ENCODE measurements at places on chromosomes 5 and 9. TPM values are rescaled to one million over a fixed set of nuclear protein-coding genes. Genes with fewer than 3 reads are reported as not detected.
A peak's percentile ranks its signal among the peaks of the same experiment; 100 is the strongest.

Gene RNF224
- not detected for total RNA-seq

DNA sequence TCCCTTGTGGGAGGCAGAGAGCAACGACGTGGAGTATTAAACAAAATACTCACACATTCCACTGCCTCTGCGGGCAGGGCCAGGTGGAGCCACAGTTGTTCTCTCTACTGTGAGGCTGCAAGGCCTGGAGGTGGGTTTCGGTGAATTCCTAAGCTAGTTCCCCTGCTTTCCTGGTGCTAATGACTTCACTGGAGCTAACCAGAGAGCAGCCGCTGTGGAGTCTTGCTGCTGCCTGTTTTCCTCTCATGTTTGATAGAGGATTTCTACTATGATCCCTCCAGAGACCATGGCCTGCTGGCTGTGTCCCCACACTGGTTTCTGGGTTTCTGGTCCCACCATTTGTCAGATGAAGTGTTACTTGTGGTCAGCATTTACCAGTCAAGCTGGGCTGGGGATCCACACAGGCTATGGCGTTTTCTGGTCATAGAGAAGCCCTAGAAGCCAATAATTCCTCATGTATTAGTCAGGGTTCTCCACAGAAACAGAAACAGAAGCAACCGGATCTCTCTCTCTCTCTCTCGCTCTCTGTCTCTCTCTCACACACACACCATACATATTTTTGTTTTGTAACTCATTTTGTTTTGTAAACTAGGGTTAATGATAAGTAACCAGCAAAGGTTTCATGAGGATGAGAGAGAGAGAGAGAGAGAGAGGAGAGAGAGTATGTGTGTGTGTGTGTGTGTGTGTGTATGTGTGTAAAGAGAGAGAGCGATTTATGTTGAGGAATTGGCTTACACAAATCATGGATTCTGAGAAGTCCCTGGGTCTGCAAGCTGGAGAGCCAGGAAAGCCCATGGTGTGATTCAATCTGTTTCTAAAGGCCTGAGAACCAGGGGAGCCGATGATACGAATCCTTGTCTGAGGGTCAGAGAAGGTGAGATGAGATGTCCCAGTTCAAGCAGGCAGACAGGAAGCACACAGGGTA lies 403.0 kb downstream of the GADD45G start:
- no peak for DNase-seq

Gene C9
- total RNA-seq, result not detected

Gene FOXD4L5
- not detected for total RNA-seq

DNA sequence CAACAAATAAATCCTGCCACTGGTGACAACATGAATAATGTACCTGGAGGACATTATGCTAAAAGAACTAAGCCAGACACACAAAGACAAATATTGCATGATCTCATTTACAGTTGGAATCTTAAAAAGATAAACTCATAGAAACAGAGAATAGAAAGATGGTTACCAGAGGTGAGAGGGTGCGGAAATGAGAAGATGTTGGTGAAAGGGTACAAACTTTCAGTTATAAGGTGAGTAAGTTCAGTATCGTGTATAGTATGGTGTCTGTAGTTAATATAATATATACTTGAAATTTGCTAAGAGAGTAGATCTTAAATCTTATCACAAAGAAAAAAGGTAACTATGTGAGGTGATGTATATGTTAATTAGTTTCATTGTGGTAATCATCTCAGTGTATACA lies 63.3 kb downstream of the PRRC1 start:
- no peak for DNase-seq

DNA sequence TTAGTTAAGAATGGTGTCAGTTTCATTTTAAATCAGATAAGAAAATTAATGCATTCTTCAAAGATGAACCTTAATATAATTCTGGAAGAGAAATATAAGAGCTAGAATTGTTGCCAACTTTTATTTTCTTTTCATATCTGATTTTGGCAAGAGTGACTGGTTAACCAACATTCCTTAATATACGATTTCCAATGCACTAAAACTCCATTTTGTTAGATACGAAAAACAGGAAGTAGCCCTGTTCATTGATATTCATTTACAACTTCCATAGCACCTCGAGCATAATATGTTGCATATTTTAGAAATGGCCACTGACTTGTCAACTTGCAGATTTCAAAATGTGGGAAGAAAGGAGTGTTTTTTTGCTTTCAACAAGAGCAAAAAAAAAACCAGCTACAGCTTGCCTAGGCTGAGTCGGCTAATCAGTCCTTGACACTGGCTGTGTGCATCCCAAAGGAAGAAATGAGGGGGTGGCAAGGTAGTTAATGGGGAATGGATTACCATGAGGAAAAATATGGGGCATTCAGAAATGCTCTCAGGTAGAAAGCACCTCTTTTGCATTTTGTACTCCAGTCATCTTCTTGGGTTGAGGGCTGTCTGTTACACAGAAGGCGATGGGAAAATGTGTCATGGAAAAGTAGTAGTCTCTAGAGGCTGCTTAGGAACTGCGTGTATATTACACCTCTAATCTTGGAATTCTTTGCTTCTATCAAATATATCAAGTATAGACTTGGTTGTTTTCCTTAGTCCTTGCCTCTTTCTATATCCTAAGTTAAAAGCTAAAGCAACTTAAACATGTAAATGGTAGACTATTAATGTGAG lies 3.9 kb downstream of the MAP3K1 start:
- no peak for DNase-seq

GRCh38 chr5:150035139-150035895 lies 34.8 kb downstream of the HMGXB3 start:
- no peak for DNase-seq

DNA sequence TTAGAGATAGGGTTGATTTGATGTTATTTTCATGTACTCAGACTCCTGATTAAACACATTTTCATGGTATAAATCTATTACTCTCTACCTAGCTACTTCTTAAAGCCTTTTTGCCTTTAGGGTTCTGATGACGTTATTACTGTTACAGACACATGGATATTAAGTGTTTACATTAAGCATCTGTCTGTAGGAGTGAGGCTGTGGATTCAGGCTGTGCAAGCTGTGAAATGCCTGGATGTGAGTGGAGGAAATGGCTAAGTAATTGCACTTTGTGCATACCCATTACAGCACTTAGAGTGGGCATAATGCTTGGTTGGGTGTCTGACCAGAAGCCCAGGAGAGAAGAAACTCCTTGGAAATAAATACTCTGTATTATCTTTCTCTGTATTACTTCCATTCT lies 186.8 kb downstream of the SNX18 start:
- no peak for DNase-seq

Gene MAMDC4
- total RNA-seq, result 12.9 TPM

DNA sequence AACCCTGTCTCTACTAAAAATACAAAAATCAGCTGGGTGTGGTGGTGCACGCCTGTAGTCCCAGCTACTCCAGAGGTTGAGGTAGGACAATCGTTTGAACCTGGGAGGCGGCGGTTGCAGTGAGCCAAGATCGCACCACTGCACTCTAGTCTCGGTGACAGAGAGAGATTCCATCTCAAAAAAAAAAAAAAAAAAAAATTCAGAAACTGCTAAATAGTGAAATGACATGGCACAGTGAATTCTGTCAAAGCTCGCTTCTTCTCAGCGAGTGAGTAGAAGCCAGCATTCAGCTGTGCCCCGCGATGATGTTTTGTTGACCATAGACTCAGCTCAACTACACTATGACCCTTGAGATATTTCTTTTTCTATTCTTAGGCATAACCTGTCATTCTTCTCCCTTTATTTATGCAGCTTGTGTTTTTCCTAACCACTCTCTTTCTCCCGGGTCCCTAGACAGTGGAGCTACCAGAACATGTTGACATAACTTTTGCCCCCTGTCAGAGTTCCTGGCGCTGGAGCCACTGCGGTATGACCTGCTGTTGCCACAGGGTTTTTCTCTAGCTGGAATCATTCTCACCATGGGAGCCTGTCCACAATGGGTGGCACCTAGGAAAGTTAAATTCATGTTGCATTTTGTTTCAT lies 13.5 kb upstream of the IQGAP2 start:
- DNase-seq, result no peak

DNA sequence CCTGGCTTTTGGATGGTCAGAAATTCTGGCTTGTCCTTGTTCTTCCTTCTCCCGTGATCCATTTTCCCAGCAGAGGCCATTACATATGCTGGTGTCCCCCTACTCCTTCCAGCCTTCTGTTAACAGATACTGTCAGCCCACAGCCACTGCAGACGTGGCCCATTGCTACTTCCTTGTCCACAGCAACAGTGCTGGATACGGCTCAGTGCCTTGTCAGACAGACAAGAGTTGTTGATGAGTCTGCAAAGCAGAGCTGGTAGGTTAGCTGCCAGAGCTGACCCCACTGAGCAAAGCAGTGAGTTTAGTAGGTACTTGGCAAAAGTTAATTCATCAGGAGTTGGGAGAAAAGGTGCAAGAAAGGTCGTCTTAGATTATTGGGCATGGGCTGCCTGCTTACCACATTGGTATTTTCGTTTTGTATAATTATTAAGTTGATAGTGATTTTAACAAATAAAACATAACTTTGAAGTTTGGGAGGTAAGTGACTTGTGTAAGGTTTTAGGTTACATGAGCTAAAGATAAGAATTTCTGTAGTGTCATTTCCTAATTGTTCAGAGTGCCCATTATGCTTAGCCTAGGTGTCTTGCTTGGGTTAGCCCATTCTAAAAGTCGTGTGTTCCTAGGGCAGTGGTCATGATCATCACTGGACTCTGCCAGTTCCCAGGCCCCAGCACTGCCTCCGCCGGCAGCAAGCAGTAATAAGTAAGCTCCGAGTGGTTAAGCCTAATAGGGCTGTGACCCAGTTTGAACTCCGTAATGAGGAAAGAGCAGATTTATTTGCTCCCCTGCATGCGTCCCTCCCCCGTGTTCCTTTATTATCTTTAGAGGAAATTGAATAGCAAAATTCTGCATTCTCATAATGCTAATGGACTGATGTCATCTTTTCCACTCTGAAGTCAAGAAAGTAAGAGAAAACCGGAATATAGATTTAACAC lies 292.0 kb downstream of the FANCC start:
- peak; percentile 75 for DNase-seq

DNA sequence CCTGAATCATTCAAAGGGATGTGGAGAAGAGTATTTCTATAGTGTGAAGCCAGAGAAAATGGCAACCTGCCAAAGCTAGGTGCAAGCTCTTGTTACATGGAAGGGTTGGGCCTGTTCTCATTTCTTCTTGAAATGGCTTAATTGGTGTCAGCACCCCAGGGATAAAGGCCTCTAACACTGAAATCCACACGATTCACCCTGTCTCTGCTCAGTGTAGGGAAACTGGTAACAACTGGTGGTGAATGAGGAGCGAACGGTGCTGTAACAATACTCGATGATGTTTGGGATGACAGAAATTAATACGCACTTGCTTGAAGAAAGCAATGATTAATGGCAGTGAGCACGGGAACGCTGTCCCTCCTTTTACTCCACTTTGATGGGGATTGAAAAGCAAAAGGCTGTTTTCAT lies 16.2 kb downstream of the PBX3 start:
- DNase-seq, result no peak

Gene KIAA0825
- 2.2 TPM for total RNA-seq

Gene ANKRD34B
- total RNA-seq, result not detected

DNA sequence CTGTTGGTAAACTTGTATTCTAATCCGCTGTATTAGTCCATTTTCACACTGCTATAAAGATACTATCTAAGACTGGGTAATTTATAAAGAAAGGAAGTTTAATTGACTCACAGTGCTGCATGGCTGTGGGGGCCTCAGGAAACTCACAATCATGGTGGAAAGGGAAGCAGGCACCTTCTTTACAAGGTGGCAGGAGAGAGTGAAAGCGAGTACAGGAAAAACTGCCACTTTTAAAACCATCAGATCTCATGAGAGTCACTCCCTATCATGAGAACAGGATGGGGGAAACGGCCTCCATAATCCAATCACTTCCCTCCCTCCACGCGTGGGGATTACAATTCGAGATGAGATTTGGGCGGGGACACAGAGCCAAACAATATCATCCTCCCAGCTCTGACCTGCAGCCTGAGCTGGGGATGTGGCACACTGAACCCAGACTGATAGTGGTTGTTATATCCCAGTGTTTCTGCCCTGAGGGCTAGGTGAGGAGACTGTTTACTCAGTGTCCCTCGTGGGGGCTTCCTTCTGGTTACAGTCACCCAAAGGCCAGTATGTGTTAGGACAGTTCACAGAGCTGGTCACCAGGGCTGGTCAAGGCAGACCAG lies 488.3 kb downstream of the KDM4C start:
- no peak for DNase-seq

- no peak for DNase-seq
Observed at GRCh38 chr5:73514418-73514817, 16.2 kb downstream of the BTF3 start.

- no peak for DNase-seq
Observed at GRCh38 chr5:178077751-178078150, 35.6 kb upstream of the N4BP3 start.

DNA sequence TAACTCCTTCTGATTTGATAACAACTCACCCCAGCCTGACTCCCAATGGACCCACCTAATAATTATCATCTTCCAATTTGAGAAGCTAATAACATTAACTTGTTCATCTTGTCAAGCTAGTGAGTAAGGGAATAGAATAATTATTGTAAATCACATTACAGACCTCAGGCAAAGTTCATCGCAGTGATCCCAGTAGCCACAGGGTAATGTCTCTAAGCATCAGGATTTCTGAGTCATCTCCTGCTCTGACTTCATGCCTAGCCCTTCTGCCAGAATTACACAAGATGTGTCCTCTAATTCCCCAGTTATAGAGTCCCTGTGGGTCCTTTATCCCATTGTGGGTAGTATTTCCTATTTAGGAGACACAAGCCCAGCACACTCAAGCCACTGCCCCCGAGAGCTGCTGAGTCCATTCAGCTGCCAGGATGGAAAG lies 365.7 kb downstream of the DEPDC1B start:
- DNase-seq, result no peak

Gene SLC6A18
- total RNA-seq, result not detected

- no peak for DNase-seq
Observed at GRCh38 chr5:140356853-140357725, 2.9 kb upstream of the SLC4A9 start.

DNA sequence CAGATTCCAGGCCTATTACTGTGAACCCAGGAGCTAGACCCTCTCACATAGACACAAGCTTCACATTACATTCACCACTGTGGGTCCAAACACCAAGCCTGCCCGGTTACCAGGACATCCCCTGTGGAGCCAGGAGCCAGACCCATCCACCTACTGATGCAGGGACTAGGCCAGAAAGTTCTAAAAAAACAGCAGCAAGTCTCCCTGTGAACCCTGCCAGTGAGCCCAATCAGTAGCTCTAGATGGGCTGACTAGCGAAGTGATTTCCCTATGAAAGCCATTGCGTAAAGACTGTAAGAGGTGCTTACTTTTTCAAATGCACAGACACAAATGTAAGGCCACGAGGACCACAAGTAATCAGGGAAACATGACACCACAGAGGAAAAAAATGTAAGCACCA lies 352.3 kb downstream of the TMEM161B start:
- DNase-seq, result no peak

All from left ventricle myocardium superior (tissue), 1 donor.